Esophagus squamous epithelium (tissue), 5 donors: ENCODE measurements at places on chromosomes 6 and 20. TPM values are rescaled to one million over a fixed set of nuclear protein-coding genes. Genes with fewer than 3 reads are reported as not detected.

Gene BMP6
- total RNA-seq: 0.72 TPM

DNA sequence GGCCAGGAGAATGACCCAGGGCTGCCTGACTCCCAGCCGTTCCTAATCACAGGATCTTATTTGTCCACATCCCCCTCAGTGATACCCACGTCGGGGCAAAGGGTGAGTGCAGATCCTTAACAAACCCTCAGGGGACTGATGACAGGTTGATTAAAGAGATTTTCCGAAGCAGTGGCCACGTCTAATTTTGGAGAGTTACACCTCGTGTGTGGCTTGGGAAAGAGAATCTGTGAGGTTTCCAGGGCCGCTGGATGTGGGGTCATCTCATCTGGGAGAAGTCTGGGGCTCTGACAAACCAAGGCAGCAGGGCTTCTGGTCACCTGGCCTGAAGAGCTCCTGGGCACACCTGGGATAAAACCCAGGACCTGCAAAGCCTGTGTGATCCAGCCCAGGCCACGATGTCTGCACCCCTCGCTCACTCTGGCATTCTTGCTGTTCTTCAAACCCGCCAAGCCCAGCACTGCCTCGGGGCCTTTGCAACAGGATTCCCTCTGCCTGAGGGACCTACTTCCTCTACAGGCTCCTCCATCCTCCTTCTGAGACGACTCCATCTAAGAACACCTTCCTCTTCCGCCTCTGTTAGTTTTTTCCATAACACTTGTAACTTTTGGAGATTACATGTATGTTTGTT lies 4.7 kb downstream of the JPH2 start:
- no peak for DNase-seq

- no peak for DNase-seq
These were observed 2.1 kb downstream of the MYLIP start for GRCh38 chr6:16130932-16131387.

DNA sequence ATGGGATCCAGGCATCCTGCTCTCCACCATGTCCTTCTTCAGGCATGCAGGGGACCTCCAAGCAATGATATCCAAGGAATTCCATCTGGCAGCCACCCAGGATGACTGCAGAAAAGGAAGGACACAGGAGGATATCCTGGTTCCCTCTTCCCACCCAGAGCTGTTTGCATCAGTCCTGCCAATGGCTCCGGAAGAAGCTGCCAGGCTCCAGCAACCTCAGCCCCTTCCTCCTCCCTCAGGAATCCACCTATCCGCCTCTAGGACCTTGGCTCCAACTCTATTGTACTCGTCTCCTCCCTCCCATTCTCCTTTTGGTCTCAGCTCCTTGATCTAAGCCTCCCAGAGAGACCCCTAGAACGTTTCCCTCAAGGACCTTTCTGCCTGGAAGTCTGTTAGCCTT lies 733 bp upstream of the PSORS1C2 start:
- DNase-seq: no peak

GRCh38 chr6:129646642-129647041 lies 63.3 kb downstream of the ARHGAP18 start:
- no peak for DNase-seq

Gene PAK5
- 0.19 TPM for total RNA-seq

GRCh38 chr6:118558464-118559217 lies 10.5 kb downstream of the PLN start:
- no peak for DNase-seq

DNA sequence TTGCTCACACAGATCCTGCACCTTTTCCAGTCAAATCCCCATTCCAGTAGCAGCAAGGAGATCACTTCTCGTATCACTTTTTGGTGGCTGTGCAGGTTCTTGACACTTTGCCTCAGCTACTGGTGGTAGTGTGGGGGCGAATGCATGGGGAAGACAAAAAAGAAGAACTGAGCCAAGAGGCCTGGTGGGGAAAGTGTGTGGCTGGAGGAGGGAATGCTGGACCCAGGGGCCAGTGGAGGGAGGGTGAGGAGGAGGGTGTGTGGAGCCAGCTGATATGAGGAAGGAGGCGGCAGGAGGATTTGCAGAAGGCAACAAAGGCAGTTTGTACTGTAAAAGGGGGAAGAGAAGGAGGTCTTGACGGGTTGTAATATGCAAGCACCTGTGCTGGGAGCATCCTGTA lies 15.7 kb upstream of the HLA-C start:
- DNase-seq: no peak

Gene CDS2
- 13.9 TPM for total RNA-seq

DNA sequence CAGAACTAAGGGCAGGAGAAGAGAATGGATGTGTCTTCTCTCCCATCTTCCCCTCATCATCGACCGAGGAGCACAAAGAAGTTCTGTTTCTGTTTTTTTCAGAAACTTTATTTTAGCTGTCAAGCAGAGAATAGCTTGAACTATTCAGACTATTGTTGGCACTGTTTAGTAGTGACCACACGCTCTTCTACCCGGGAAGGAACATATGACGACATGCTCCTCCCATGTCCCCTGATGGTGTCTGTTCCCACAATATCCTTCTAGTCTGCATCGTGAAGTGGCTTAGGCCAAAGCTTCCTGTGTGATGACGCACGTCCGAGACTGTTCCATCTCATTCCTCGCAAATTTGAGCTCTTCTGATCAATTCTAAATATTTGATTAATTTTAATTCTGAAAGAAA lies 27.2 kb upstream of the KIF25 start:
- no peak for DNase-seq

DNA sequence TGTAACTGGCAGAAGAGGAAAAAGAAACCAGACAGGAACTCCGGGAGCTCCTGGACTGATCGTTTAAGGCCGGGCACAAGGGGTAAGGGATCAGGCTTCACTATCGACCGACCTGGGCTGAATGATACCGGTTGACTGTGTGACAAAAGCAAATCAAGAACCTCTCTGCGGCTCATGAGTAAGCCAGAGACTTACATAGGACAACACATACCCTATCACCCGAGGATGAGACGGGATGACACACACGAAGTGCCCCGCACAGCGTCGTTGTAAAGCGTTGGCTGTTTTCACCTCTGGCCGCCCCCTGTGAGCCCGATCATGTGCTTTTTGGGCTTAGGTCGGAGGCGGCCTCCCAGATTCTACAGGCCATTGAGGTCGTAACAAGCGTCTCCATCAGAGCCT lies 695 bp upstream of the TGIF2 start:
- DNase-seq: no peak

Gene FOXQ1
- 11.3 TPM for total RNA-seq

GRCh38 chr20:17626217-17627007 lies 55.6 kb downstream of the RRBP1 start:
- DNase-seq: no peak

Gene THBD
- 93.4 TPM for total RNA-seq

DNA sequence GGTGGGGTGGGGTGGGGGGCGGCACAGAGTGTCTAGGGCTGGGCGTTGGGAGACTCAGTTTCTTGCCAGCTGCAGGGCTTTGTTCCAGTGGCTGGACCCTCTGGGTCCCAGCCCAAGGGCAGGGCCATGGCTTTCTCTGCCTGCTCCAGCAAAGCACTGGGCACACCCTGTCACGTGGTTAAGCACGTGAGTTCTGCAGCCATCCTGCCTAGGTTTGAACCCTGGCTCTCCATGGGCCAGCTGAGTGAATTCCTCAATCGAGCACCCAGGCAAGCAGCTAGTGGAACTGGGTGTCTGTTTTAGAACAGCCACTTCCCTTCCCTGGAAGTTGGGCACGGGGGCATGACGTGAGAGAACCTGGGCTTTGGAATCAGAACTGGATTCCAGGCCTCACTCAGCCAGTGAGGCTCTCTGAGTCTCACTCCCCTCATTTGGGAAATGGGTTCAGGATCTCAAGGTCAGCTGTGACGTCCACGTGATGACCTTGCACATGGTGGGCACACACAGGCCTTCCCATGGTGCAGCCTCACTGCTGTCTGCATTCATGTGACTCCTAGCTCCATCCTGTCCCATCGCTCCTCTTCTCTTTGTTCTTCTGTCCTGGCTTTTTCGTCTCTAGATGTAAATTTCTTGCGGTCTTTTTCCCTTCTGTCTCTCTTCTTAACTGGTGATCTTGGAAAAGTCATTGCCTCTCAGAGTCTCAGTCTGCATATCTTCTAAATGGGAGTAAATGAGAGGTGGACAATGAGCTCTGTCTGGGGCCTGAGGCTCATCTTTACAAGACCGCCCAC lies 45.9 kb downstream of the NOL4L start:
- no peak for DNase-seq

Gene ARMC12
- total RNA-seq: not detected

DNA sequence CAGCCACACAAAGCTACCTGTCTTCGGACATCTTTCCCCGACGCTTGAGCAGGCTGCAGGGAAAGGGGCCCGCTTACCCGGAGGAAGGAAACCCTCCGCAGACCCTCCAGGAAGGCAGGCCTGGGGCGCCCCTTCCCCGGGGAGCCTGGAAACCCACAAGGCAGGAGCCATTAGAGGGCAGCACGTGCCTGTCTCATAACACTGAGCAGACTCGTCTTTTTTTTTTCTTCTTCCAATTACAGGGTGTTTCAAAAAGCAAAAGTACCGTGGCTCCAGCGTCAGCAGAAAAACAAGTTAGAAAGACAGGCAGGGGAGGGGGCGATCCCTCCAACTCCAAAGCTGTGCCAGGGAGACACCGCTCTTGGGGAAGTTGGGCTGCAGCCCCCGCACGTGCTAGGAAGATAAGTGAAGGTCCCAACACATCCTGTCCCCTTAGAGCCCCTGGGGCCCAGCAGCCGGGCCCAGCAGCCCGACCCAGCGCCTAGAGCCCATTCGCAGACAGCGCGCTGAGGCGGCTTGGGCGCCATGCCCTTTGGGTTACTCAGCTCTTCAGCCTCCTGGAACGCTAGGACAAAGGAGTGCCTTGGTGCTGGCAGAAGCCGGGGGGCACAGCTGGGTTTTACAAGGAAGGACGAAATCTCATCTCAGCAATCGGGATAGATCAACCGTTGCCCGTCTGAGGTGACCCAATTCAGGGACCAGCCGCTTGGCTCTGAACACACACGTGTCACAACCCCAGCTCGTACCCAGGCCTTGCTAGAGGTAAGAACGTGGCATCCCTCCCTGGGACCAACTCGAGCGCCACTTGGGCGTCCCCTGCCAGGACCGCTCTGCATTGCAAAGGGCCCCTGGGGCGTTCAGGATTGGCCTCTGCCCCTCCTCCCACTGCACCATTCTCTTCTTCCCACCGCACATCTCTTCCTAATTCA lies 136.3 kb downstream of the LY86 start:
- no peak for DNase-seq

DNA sequence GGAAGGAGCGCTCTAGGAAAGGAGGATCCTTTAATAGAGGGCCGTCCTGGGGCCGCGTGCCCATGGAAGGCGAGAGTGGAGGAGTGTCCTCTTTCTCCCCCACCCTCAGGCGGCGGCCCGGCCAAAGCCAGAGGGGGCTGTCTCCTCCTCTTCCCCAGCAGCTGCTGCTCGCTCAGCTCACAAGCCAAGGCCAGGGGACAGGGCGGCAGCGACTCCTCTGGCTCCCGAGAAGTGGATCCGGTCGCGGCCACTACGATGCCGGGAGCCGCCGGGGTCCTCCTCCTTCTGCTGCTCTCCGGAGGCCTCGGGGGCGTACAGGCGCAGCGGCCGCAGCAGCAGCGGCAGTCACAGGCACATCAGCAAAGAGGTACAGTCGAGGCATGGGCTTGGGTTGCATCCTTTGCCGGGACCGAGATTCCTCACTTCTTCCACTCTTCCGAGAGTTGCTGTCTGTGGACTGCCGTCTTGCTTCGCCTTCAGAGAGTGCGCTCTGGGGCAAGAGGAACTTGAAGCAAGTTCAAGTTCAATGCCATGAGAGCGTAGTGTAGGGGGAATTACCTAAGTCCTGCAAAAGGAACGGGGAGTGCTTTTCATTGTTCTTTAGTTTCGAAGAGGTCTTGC lies at the start of gene LAMA2:
Gene LAMA2 (plus strand): TSS at position 148 of the 621 bp plus-strand sequence. CDS start 108 bp downstream, at position 256.
- no peak for DNase-seq

Gene PLEKHG1
- total RNA-seq: 36.0 TPM

DNA sequence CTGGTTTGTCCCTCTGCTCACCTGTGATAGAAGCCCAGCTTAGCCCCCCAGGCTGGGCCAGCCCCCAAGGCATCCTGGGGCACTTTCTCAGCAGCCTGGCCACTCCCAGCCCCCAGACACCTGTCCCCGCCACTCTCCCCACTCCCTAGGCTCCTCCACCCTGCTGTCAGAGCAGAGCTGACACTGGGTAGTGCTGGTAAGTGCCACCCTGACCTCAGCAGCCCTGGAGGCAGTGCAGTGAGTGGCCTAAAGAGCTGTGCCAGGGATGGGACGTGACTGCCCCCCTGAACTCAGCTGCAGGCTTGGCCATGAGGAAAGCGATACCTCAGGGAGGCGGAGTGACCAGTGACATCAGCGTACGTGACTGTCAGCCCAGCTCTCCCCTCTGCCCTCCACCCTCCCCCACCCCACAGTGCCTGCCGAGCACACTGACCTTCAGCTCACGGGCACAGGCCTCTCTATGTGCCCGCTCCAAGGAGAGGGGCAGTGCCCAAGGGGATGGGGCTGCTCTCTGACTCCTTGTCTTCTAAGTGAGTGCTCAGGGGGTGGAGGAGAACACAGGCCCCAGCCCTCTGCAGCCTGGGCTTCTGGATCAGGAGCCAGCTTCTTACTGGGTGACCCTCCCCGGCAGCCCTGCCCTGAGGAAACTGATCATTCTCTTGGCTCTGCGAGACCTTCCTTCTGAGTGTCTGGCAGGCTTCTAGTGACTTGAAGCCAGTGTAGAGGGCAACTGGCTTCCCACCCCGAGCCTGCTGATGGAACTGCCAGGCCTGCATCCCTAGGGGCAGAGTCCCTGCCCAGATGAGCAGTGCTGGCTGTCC lies 172.7 kb downstream of the MRPL14 start:
- no peak for DNase-seq

DNA sequence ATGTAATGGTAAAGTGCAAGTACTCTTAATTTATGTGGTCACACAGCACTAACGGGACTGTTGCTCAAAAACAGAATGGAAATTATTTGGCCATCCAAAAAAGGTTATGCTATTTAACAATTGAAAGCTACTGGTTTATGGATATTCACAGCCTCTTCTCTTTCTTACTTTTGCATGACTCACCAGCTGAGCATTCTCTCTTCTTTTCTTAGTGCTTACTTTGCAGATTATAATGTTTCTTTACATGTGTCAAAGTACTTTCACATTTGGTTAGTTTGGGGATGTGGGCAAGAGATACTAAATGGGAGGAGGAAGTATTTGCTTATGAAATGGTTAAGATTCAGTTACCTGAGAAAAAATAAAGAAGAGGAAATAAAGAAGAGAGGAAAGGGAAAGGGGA lies 610.5 kb downstream of the HTR1B start:
- no peak for DNase-seq

Gene HLA-DRA
- total RNA-seq: 26.0 TPM

- no peak for DNase-seq
These were observed 31.6 kb upstream of the CCN2 start for GRCh38 chr6:131982740-131983259.

DNA sequence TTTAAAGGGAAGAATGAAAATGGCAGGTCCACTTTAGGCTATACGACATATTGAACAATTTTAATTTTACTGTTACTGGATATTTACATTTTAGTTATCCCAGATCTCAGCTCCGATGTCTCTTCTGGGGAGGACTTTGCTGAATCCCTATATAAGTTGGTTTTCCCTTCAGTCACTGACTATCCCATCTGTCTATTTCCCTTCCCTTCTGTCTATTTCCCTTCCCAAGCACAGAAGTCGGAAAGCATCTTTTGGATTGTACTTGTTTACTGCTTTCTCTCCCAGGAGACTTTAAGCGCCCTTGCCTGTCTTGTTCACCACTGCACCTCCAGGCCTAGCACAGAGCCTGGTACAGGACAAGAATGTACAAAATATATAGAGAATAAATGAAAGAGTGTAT lies 165.8 kb upstream of the SALL4 start:
- no peak for DNase-seq

- DNase-seq: no peak
These were observed 5.1 kb downstream of the LAMA5 start for GRCh38 chr20:62361799-62362589.

Gene BPIFB1
- 0.38 TPM for total RNA-seq

Gene TRIM31
- 0.23 TPM for total RNA-seq
